ENCODE measurements at places on chromosomes 5 and 9. TPM values are rescaled to one million over a fixed set of nuclear protein-coding genes. Genes with fewer than 3 reads are reported as not detected.

DNA sequence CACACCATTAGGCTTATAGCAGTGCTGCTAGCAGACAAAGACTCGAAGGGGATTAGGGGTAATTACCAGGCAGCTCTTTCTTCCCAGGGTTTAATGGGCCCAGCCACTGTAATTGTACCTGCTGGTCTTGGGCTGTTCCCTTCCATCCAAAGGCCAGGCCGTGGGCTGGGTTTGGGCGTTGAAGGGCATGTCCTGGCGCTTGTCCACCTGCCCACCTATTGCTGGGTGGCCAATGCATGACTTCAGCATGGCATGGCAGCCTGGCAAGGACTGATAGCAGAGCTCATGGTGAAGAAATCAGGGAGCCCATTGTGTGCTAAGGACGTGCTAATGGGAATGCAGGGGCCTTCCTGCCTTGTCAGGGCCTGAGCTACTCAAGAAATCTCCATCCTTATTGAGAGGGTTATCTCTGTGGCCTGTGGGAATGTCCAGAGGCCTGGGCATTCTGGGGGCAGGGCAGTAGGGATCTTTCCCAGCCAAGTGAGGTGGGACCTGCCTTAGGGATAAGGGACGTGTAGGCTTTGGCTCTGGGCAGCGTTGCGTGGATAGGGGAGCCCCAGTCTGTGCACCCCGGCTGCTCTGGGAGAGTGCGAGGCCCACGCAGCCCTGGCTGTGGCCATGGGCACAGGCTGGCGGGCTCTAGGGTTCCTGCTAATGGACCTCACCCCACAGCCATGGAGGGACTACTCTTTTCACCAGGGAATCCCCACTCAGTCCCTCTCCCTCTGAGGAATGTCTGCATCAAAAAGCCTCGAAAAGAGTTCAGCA is 116.1 kb upstream of the PITX1 start:
- DNase-seq, result no peak

- DNase-seq, result no peak
Observed at GRCh38 chr5:74974451-74975091, 77.8 kb downstream of the GCNT4 start.

DNA sequence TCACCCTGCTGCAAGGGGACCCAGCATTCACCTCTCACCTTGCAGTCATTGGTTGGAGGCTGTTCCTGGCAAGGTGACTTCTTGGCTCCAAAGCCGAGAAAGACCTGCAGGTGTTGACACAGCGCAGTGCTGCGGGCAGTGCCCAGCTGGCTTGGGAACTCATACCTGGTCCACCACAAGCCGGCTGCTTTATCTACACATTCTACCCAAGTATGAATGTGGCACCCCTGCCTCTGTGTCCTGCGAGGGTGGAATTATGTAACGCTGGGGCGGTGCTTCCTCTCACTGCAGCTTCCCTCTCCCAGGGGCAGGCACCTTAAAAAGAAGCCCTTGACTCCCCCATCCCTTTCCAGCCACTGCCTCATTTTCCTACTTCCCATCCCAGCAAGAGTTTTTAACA is 2.5 kb upstream of the ZMYND19 start:
- DNase-seq, result no peak

Gene TSC1
- total RNA-seq, result 41.5 TPM

DNA sequence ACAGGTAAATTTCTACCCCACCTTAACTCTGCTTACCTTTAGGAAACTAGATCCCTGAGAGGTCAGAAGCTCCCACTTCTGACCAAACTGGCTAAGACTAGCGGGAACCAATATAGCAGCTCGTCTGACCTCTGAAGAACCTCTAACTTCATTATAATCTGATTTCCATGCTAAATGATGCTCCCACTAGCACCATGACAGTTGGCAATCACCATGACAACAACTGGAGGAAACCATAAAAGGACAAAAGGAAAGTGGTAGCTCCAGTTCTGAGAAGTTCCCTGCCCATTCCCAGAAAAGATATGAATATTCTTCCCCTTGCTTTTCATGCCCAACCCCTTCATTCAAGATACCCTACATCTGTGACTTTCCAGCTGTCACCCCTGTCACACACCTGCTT is 483.3 kb downstream of the CTNND2 start:
- no peak for DNase-seq

DNA sequence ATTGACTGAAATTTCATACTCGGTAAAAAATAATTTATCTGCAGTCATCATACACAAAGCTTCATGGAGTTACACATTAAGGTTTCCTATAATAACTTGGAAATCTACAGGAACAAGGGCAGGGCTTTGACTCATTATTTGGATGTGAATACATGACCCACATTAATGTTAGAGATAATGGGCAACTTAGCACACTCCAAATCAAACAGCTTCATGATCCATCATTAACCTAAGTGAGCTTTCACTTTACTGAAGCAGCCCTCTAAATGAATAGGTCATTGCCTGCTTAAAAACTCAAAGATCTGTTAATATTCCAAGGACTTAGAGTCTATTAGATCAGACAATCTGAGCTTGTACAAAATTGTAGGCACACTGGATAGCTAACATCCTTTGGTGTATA is 9.0 kb downstream of the CDH12 start:
- DNase-seq, result no peak

Gene GPR151
- total RNA-seq, result not detected

DNA sequence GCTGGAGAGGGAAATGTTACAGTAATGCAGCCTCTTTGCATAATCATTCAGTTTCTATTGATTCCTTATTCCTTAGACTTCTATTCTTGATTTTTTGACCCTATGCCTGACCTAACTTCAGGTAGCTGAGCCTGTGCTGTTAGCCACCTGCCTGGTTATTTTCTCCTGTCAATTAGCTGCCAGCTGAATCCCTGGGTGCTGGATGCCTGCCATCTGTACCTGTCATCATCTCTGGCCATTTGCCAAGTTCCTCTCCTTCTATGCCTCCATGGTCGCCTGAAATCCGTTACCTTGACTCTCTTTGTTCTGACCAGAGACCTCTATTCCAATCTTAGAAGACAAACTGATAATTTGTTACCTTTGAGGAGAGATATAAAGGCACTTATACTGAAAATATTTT is 178.3 kb downstream of the CAVIN4 start:
- DNase-seq, result no peak

DNA sequence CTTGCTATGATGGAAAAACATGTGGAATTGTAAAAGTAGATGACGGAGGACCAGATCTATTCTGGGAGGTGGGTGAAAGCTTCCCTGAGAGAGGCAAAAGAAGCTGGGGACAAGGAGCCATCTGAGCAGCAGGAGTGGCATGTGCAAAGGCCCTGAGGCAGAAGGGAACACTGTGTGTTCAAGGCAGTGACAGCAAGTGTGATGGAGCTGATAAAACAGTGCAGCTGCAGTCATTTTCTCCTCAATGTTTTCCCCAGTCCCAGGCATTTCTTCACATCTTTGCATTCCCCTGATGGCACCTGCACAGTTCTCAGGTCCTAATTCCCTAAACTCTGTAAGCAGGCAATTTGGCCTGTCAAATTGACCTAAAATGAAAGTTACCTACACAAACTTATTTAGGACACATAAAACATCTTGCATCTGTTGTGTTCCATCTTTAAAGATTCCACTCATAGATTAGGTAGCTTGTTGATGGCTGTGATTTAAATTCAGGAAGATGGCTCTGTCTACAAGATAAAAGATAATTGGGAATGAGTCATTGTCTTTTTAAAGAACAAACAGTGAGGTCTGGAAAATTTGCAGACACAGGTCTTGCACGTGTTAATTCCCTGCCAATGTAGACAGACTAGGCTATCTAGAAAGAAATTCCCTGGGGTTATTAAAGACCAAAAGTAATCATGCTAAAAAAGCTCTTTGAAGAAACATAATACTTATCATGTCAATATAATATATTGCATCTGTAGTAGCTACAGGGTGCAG is 289.6 kb upstream of the SGCD start:
- no peak for DNase-seq

- DNase-seq, result no peak
Observed at GRCh38 chr5:40678026-40678425, 1.7 kb upstream of the PTGER4 start.

DNA sequence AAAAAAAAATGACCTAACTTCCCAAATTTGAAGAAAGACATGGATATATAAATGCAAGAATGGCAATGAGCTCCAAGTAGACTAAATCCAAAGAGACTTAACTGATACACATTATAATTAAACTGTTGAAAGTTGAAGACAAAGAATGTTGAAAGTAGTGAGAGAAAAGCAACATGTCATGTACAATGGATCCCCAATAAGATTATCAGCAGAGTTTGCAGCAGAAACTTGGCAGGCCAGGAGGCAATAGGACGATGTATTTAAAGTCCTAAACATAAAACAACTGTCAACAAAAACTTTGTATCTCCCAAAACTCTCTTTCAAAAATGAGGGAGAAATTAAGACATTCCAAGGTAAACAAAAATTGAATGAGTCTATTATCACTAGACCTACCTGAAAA is 8.6 kb upstream of the DIRAS2 start:
- no peak for DNase-seq

Gene ADAMTS6
- total RNA-seq, result 48.3 TPM

Gene PCDHB5
- total RNA-seq, result 2.8 TPM

DNA sequence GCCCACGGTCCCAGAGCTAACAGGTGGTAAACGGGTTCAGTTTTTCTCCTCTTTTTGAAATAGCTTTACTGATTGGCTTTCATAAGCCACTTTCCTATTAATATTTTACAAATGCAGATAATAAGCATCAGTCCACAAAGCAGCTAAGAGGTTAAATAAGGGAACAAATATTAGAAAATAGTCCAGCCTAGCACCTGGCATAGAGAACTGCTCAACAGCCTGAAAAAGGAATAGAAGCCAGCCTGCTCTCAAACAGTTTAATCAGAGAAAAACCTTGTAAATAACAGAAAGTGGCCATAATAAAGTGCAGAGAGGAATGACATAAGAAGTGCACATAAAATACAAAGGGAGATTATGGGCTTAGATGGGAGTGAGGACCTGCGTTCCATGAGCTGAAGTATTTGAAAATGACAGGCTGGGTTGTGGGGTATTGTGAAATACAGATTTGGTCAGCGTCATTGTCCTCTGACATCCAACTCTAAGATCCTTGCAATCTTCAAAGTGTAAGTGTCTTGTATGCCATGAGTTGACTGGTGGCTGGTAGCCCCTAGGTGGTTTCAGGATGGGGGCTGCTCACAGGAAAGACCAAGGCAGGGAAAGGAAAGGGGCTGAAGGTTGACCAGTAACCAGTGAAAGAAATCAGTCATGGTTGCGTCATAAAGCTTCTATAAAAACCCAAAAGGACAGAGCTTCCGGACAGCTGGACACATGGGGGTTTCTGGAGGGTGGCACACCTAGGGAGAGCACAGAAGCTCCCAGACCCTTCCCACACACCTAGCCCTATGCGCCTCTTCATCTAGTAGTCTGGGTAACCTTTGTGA is 32.4 kb downstream of the MYO10 start:
- DNase-seq, result no peak

Data from fibroblast of lung (primary cell).